ENCODE measurements at places on chromosomes 4 and X.

DNA sequence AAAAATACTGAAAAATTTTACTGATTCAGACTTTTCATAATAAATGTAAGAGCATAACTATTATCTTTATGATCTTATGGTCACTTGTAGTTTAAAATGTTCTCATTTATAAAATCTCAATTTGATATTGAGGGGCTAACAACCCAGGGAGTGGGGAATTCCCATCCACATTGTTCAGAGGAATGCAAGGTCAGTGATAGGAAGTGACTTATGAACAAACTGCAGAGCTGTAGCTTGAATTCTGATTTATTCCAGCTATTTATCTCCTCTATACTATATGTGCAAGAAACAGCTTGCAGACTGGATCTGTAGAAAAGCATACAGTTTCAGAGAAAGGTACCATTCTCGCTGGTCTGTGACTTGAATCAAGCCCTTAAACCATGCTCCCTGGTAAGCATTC lies 61.6 kb downstream of the SEC24D start:
- DNase-seq, result no peak

- no peak for DNase-seq
These were observed 104.6 kb downstream of the DTHD1 start for GRCh38 chr4:36385951-36386571.

DNA sequence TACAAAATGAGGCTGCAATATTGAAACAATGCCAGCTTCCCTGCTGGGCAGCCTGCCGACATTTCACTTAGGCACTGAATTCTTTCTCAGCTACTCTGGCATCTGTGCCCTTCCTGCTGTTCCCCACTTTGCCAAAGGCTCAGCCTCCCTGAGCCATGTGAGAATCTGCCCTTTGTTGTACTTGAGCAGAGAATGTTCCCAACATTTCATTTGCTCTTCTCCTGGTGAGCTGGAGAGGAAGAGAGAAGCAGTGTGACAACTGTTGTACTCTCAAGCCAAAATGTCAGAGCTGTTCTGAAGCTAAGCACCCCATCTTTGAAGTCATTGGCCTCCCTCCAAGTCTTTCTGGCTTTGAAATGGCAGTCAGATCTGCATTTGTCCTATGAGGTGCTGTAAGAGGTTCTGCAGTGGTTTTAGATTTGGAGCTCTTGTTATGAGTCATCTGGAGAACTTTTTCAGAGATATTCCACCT lies 32.5 kb downstream of the LANCL3 start:
- DNase-seq, result no peak

DNA sequence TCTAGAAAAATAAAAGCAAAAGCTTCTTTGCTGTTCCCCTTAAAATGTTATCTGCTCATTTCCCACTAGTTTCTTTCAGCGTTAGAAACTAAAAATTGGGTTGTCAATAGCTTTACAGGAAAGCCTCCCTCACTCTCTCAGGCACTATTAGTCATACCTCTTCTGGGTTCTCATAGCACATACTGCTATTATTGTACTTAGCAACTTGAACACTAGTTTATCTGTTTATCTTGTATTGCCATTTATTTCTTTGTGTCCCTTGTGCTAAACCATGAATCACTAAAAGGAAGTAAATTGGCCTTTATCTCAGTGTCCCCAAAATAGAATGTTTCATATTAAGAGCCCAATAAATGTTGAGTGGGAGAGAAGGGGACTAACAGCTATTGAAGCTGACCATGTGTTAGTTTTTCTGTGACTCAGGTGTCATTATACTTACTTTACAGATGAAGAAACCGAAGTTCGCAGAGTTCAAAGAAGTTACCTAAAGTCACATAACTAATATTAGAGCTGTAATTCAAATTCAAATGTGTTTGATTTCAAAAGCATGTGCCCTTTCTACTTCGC lies 124.8 kb upstream of the CITED1 start:
- no peak for DNase-seq

DNA sequence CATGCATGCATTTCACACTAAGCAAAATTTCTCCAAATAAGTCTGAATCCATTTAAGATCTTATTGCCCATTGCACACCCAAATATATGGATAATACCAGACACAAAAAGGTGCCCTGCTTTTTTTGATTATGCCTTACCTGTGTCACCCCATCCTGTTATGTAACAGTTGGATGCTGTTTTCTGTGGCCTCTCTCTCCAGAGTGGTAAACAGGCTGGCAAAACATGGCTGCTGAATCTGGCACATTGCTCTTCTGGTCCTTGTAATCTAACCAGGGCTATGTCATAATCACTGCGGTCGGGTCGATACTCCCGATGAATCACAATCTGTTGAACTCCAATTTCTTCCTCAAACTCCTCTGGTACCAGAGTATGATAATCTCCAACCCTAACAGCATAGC lies 70.1 kb downstream of the PRSS12 start:
- peak; percentile 43 for DNase-seq

- no peak for DNase-seq
These were observed 138.3 kb upstream of the PDHA2 start for GRCh38 chr4:95701500-95702170.

GRCh38 chr4:173703021-173703420 lies 173.0 kb upstream of the HAND2 start:
- no peak for DNase-seq

All from AG08396 (cell line).